ENCODE measurements at places on chromosomes 3 and 15.

DNA sequence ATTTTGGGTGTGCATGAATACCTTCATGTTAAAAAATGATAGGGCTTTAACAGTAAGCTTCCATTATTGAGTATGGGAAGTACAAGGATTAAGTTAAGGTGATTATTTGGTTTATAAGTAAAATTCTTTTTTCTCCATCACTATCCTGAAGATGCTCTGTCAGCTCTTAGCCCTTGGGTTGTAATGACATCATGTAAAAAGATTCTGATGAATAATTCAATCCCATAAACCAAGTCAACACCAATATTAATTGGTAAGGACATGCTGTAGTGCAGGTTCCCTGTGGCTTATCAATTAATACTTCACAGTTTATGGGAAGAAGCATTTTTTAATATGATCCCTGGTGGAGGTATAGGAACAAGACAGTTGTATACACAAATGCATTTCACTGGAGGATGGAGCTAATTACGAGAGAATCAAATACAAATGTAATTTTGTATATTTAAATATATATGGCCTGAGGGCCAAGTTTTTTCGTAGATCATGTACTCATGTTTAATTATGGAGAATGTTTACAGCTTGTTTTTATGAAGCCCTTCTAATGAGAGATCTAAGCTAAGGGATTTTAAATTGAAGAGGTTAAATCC lies 87.6 kb downstream of the SLC49A4 start:
- DNase-seq = no peak

DNA sequence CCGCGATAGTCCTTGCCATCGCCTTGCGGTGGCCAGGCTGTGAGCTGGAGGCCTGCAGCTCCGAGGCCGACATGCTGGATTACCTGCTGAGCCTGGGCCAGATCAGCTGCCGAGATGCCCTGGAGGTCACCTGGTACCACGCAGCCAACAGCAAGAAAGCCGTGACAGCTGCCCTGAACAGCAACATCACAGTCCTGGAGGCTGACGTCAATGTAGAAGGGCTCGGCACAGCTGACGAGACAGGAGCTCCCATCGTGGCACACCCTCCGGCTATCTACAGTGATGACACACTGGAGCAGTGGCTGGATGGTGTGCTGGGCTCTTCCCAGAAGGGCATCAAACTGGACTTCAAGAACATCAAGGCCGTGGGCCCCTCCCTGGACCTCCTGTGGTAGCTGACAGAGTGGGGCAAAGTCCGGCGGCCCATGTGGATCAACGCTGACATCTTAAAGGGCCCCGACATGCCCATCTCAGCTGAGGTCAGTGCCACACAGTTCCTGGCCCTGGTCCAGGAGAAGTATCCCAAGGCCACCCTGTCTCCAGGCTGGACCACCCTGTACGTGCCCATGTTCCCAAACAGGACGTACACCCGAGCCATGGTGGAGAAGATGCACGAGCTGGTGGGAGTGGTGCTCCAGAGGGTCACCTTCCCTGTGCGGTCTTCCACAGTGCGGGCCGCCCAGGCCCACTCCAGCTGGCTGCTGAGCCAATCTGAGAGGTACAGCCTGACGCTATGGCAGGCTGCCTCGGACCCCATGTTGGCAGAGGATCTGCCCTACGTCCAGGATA lies 70.2 kb downstream of the FAM43A start:
- DNase-seq = no peak

DNA sequence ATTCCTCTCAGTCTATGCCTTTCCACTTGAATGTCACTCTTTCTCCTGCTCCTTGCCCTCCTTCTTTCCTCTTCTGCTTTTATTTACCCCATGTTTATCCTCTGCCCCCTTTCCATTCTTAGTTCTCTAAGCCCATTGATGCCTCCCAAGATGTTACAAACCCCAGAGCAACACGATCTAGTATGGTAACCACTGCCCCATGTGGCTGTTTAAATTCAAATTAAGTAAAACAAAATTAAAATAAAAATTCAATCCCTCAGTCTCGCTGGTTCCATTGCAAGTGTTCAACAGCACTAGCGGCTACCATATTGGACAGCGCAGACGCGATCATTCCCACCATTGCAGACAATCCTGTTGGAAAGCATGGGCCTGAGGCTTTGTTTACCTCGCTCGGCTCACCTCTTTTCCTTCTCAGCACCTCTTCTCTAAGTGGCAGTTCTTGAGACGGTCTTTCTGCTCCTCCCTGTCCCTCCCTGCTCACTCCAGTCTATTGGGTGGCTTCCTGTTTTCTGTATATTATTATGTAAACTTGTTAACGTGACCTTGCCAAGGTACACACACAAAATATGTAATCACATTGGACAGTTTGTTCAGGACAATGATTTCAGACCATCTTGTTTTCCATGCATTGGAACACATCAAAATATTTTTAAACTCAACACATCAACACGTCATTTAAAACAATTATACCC lies 21.8 kb upstream of the CA12 start:
- no peak for DNase-seq

DNA sequence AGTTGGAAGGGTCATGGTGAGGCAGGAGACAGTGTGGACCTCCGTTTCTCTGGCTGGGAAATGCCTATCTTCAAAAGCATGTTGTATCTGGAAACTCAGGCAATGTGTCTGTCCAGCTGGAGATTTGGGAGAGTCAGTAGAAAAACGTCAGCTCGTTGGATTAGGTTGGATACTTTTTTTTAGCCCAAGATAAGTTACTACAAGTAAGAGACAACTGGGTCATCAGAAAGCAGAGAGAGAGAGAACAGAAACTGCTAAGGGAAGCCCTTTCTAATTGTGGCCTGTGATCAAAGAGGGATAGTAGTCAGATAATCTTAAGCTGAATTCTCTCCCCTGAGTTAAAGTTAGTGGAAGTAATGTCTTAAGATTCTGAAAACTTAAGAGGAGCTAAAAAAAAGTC lies 78.9 kb upstream of the ZNF280D start:
- DNase-seq = no peak

All from activated CD4-positive, alpha-beta T cell treated with anti-CD3 and anti-CD28 coated beads, Interleukin-10, Interleukin-2, amounts not matched to agents 100 ng/mL and 50 ng/mL, durations not matched to agents 16 hours and 8 hours (primary cell).